NCI-H2029 (cell line): ENCODE measurements at places on chromosomes 12 and 14.

GRCh38 chr14:78227248-78228077, 57.3 kb downstream of the NRXN3 start:
- no peak for DNase-seq

DNA sequence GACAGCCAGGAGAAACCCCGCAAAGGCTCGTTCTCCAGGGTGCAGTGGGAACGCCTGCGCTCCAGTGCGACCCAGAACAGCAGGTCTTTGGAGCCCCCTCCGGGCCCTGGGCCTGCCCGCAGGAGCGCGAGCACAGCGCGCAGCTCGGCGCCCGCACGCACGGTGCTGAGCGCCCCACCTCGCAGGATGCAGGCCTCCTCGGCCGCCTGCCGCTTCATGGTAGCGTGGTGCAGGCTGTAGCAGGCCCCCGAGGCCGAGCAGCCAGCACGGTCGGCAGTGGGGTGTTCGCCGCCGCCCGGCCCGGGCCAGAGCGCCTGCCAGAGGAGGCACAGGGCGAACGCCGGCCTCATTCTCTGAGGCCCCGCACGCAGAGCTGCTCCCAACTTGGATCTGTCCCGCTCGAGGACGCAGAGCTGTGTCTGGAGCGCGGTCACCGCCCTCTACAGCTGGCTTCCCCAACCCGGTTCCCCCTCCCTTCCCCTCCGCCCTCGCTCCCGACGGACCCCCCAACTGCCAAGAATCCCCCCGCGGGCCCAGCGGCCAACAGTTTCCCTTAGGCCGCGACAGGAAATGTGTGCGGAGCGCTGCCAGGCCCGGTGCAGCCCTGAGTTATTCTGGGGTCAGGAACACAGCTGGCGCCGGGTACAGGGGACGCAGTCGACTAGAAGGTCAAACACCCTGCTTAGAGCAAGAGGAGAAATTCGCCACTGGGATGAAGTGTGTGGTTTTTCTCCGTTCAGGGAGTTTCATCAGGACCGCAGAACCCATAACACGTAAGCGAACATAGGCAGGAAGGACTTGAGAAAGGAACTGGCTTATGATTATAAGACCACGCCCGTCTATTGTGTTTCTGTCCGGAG, at the start of gene CLEC14A:
CLEC14A (minus strand) TSS at position 421 of the 860 bp plus-strand sequence; CDS start at position 350, 71 bp downstream.
- DNase-seq: no peak

DNA sequence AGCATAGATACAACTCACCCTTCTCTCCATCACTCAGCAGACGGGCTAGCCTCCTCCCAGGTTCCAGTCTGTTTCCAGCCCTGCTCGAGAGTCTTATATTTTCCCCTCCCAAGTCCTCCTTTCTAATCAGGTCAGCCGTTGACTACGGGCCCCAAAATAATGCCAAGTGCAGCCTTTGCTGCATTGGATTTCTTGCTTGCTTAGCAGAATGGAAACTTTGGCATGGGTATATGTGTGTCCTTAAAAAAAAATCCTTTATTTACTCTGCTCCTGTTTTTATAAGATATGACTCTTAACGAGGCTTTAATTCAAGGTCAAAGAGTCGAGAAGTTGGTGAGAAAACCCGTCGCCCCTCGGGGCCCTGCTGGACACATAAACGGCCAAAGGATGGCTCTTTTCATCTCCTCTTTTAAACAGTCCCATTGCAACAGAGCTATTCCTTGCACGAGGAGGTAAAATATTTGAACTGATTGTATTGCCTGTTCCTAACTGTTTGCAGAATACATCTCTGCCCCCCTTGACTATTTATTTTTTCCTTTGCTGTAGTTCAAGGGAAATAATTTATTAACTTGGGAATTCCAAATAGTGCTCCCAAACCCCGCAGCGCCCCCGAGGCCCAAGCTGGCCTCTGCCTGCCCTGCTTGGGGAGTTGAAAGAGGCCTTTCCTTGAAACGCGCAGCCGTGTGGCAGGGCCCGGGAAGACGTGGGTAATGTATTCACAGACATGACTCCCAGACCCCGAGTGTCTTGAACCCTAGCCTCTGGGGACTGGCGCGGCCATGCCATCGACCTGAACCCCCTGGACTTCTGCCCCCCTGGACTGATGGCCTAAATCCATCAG, 156.5 kb upstream of the MYL2 start:
- no peak for DNase-seq

GRCh38 chr12:79326663-79327062, 364.1 kb downstream of the PAWR start:
- no peak for DNase-seq

- DNase-seq: no peak
These were observed 811 bp downstream of the TMCC3 start for GRCh38 chr12:94649349-94650142.

DNA sequence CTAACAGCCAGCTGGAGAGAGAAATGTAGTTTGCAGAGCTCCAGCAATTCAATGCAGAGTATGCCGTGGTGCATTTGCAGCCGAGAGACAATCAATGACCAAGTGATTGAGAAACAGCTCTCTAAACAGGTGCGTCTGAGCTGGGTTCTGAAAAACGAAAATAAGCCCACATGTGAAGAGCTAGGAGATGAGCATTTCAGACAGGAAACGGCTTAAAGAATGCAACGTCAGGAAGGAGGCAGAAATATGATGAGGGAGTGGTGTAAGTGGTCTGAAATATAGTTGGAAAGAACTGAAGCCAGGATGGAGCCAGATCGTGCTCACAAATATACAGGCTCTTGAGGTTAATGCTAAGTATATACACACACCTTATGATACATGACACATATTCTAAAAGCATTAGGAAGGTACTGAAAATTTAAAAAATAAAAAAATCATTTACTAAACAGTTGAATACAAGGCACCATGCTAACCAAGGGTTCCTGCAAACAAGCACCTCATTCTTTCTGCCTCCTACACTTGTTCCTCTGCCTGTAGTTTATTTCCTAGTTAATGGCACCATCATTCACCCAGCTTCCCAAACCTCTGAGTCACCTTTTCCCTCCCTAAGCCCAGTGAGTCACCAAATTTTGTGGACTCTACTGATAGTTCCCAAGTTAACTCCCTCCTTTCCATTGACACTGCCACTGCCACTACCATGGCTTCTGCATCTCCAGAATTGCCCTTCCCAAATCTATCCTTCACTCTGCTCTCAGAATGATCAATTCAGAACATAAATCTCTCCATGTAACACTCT, 2.3 kb upstream of the GARIN2 start:
- no peak for DNase-seq

DNA sequence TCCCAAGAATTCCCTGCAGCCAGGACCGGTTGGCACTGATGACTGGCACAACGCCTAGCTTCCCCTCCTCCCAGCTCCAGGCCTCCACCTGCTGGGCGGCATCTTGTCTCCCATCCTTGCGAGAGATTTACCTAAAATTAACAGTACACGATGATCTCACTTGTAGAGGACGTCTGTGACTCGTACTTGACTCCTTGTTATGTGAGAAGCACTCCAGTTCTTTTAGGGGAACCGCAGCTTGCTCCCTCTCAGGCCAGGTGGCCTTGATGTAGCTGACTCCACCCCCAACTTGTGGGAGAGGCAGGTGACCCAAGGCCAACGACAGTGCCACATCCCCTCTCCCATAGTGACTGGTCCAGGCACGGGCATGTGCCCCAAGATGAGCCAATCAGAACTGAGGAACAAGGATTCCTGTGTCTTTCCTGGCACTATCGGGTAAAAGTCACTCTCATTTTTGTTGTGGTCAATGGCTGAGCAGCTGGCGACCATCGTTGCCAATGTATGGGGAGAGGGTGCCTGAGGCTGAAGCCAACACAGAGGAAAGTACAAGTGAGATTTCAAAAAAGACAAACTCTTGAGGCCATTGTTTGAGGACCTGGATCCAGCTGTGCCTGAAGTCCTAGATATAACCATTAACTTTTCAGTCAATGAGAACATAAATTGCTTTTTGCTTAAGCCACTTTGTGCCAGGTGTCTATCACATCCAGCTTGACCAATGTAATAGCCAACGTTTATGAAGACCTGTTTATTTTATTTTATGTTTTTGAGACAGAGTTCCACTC, 208.7 kb downstream of the RBM19 start:
- DNase-seq: peak; percentile 42

- no peak for DNase-seq
These were observed 258.0 kb upstream of the PLEKHG7 start for GRCh38 chr12:92444763-92445162.

- no peak for DNase-seq
These were observed 1.7 kb downstream of the ERBB3 start for GRCh38 chr12:56081393-56082347.

DNA sequence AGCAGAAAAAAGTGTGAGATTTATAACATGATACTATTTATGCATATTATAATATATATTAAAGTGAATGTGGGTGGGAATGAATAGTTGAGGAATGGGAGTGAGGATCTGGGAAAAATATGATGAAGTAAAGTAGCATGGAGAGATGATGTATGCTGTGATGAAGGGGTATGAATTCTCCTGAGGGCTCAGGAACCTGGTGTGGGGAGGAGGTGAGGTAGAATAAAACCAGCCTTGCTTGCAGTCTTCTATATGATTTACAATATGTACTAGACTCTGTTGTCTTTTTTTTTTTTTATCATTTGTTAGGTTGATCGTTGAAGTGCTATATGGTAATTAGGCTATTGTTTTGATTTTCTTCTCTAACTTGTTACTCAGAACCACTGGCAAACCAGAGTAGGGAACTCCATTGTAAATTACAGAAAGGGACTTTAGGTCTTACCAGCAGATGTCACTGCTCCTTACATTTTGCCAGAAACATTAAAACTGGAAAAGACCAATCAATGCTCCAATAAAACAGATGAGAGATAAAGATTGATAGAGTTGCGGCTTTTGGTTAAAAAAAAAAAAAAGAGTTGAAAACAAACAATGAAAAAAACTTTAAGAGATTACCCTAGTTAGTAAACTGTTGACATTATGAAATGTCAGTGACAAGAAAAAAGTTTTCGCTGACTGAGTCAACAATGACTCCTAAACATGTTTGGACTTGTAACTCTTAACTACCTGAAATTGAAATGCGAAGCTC, 39.9 kb downstream of the ATL1 start:
- DNase-seq: no peak

DNA sequence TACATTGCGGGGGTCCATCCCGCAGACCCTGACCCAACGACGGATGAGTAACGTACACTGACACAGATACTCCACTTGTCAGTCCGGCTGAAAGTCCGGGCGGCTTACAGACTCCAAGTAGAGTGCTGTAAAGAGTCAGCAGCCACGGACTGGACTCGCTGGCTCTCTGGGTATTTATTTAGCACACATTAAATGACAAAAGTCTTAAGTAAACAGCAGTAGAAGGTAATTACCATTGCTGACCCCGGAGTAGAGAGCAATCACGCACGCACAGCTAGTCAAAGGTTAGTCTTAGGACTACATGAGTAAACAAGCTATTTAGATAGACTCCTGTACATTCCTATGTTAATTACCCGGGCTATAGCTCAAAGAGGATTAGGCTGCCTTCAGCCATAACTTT, 780.9 kb downstream of the RPS29 start:
- DNase-seq: no peak

GRCh38 chr14:87018294-87018693, 974.7 kb downstream of the GALC start:
- DNase-seq: no peak

- DNase-seq: no peak
These were observed 214.2 kb downstream of the CACNA1C start for GRCh38 chr12:2266666-2267620.

DNA sequence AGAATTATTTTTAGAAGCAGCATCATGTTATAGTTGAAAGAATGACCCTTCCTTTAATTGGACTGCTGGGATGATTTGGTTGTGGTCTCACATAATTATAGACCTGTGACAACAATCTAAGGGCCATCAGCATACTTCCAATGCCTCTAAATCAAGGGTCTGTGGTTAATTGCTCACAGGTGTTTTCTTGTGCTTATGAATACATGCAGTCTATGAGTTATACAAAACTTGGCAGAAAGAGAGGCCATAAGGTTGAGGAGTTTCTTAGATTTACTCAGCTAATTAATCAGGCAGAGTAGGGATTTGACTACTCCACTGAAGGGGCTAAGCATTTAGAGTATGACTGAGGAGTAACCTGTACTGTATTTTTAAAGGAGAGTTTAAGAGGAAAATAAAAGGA, 37.0 kb upstream of the FRMD6 start:
- DNase-seq: no peak

DNA sequence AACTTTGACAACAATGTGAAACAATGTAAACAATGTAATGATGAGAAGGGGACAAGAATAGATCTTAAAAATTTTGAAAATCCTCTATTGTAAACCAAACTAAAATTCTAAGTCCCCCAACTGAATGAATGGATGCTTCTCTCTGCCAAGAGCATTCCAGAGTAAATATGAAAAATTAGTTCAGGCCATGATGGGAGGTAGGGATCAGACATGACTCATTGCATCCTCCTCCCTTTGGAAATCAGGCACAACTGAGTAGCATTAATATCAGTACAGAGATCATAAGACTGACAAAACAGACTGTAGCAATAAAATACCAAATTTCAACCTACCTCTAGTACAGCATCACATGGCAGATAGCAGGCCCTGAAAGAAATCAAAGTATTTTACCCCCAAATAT, 559.9 kb downstream of the C12orf50 start:
- DNase-seq: no peak

DNA sequence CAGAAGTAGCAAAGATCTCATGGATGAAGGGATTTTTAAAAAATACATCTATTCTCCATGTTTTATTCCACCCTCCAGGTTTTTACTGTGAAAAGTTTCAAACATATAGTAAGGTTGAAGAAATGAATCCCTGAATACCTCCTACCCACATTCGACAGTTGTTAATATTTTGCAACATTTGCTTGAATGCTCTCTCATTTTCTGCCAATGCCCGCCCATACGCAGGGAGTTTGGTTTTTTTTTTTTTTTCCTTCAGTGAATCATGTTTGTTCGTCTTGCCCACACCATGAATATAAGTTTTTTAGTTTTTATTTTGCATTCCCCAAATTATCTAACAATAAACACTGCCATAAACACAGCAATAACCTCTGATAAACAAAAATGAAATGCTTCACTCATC, 82.9 kb downstream of the MAP1LC3B2 start:
- DNase-seq: no peak

DNA sequence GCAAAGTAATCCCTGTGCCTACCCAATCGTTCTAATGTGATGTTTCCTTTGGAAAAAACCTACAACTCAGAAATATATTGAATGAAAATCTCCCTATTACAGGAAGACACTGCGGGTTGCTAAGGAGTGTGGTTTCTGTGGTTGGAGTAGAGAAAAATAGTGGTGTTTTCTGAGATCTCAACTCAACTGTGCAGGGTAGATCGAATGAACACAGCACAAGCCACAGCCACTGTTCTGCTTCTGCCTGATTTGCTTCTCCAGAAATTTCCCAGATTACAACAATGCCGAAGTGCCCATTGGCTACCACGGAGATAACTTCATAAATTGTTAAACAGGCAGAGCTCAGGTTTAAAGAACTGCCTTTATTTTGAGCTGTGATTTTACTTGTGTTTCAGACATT, 480.4 kb downstream of the DIO2 start:
- no peak for DNase-seq

- no peak for DNase-seq
These were observed 226.8 kb downstream of the SOX5 start for GRCh38 chr12:23722655-23723054.

GRCh38 chr12:111349748-111350520, 19.0 kb downstream of the PHETA1 start:
- no peak for DNase-seq
